Stimulated activated CD4-positive, alpha-beta T cell treated with anti-CD3 and anti-CD28 coated beads, TNF-alpha, amount 100 ng/mL, for 4 hours (primary cell): ENCODE measurements at places on chromosomes 6 and 20.

- no peak for DNase-seq
Measured at GRCh38 chr20:58293453-58293852, 16.1 kb upstream of the RAB22A start.

DNA sequence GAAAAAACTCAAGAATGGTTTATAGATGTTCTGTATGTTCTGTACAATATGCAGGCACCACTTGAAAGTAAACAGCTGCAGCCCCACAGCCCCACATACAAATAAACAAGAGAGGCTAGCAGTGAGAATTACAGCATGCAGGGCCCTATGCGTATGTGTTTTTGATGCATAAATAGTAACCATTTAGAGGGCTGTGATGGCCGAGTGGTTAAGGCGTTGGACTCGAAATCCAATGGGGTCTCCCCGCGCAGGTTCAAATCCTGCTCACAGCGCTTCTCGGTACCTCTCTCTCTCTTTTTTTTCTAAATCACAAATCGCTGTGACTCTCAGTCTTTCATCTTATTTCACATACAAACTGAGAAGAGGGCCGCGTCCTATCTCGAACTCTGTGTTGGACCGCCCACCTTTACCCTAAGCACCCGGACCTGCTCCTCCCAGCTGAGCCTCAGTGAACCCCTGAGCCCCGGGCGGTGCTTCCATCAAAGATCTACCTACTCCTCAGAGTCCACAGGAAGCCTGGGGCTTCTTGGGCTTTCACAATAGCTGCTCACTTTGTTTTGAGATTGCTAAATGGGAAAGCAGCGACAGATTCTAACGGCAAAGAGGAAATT lies 37.7 kb upstream of the PRSS16 start:
- no peak for DNase-seq

GRCh38 chr20:60215816-60216730 lies 257.9 kb downstream of the CDH26 start:
- DNase-seq: no peak

DNA sequence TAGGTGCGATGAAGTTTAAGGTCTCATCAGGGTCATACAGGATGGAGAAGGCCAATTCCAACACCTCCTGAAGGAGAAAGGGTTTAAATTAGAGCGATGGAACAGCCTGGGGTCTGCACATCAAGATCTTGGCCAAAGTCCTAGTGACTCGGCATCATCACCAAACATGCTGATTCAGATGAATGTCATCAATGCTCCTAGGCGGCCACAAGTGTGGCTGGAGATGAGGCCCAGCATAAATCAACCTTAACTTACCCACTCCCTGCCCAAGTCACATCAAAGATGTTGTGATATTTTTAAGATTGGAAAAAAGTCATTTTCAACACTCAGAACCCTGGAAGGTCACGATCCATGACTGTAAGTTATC lies 37.5 kb downstream of the ELMO2 start:
- DNase-seq: no peak

- no peak for DNase-seq
Measured at GRCh38 chr6:143792402-143793279, 50.5 kb upstream of the LTV1 start.

DNA sequence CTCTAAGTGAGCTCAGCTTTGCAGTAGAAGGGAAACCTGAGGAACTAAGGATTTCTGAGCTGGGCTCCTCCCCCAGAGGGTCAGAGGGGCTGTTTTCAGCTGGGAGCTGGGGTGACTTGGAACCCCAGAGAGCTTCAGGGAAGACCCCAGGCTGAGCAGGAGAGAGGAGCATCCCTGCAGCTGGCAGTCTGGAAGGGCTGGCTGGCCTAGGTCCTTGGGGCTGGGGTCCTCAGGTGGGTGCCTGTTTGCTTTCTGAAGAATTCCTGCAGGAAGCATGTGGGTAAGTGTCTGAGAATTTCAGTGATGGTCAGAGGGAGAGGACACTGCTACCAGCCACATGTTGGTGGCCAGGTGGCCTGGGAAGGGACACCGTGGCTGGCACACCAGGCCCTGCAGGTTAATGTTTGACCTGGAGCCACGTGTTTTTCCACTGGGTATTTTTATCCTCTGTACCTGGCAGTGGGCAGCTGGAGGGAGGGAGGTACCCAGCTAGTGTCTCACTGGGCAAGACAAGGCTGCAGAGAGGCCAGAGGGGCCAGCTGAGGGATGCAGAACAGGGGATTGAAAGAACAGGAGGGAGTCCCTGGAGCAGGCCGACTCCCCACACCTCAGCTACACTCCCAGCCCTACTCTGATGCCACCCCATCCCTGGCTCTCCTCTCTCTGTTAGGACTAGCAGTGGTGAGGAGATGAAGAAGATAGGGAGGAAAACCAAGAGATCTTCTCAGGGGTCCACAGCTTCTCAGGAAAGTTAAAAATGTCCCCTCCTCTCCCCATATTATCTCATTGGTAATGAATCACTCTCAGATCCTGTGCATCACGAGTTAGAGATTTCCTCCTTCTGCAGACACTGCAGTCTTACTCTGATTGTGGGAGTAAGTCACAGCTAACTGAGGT lies 143.6 kb downstream of the VEGFA start:
- DNase-seq: no peak

DNA sequence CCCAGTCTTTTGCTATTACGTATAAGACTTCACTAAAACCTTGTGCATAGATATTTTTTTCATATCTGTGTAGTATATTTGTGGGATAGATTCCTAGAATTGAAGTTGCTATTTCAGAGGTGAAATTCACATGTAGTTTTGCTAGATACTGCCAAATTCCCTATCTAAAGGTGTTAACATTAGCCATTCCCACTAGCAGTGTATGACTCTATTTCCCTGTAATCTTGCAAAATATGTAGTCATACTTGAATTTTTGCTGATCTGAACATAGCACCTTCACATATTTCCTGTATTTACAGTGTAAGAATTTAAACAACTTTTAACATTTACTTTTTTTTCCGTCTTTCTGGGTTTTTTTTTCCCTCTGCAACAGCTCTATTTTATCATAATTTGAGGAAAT lies 24.9 kb downstream of the SENP6 start:
- DNase-seq: no peak

- DNase-seq: no peak
Measured at GRCh38 chr6:51678905-51679620, 408.4 kb downstream of the PKHD1 start.

GRCh38 chr6:115819506-115819905 lies 241.2 kb downstream of the FRK start:
- DNase-seq: no peak

DNA sequence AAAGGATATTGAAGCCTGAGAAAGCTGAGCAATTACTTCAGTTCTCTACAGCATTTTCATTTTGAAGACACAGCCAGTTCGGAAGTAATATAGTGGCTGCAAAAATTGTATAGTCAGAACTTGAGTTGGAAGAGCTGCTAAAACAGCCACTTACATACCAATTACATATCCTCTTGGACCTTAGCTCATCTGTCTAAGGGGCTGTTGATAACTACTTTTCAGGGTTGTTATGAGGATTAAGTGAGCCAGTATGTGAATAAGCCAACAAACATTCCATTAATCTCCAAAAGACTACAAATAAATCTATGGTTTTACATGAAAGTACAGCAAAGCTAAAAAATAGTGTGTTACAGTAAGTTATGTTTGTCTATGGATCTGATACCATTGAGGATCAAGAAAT lies 59.7 kb downstream of the TMEM200A start:
- DNase-seq: no peak

DNA sequence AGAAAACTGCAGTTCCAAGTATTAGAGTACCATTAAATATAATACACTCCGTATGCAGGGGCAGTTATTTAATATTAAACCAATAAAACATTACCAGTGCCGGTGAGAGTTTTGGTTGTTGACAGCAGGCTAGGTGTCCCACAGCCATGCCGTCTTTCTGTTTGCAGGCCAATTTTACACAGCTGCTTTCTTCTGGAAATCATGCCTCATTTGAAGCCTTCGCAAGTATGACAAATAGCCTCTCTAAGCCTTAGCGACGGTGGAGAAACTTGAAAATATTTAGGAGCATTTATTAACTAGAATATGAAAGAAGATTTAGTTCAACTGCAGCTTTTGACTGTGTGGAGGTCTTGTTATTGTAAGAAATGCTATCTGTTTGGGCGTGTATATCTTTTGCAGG lies 226.0 kb downstream of the BMP2 start:
- no peak for DNase-seq

- no peak for DNase-seq
Measured at GRCh38 chr6:111603040-111603439, 2.6 kb downstream of the TRAF3IP2 start.

GRCh38 chr6:143006787-143007186 lies 53.9 kb upstream of the AIG1 start:
- no peak for DNase-seq
